ENCODE measurements at places on chromosomes 4 and X.

DNA sequence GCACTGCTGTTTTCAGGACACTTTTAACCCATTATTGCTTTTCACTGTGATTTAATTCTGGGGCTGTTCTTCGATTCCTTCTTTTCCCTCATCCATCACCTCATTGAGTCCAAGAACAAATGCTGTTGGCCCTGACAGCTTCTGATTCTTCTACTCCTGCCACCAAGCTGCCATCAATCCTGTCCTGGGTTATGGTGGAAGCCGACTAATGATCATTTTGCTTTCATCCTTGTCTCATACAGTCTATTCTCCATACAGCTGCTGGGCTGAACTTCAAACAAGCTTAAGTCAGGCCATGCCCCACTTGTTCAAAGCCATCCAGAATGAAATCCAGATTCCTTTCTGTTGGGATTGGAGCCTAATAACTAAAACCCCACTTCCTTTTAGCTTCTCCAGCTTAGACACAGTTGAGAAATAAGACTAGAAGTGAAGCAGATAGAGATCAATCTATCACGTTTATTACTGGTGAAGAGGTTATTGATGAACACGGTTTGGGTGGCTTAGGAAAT, 161.9 kb downstream of the STK32B start:
- no peak for DNase-seq

- DNase-seq, result no peak
These were observed 58.2 kb downstream of the CD38 start for GRCh38 chr4:15836362-15836761.

GRCh38 chr4:98754736-98755135, 96.3 kb upstream of the TSPAN5 start:
- no peak for DNase-seq

- no peak for DNase-seq
These were observed 38.7 kb downstream of the SGMS2 start for GRCh38 chr4:107863416-107863815.

- DNase-seq, result no peak
These were observed 337.1 kb upstream of the CTSO start for GRCh38 chr4:156290811-156291210.

- no peak for DNase-seq
These were observed 245.1 kb downstream of the PTTG2 start for GRCh38 chr4:38205261-38205660.

- DNase-seq, result no peak
These were observed 7.5 kb downstream of the LRRC66 start for GRCh38 chr4:52012651-52013050.

DNA sequence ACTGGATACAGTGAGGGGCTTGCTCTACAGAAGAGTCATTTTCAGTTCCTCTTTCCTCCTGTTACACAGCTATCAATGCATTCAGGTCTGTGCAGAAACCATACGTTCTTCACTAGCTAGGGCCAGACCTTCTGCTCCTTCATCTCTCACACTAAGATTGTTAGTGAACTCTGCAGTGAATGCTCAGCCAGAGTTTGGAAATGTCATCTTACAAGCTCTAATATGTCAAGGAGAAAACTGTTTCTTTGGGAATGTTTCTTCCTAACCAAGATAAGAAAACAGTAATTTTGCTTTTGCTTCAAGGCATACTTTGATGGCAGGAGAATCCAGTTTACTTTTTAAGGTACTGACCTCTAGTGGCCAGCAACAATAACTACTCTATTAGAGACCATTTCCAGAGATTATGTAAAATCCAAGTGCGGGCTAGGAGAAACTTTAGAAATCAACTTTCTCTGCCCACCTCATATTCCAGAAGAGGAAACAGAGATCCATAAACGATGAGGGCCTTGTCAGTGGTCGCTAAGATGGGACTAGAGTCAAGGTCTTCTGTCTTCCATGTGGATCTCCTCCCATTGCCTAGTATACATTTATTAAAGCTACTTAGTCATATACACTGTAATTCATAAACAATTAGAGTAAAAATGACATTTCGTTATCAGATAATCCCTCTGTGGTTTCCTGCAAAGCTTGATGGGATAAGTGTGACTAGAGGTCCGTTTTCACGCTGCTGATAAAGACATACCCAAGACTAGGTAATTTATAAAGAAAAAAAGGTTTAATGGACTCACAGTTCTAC, 12.1 kb upstream of the CC2D2A start:
- DNase-seq, result no peak

GRCh38 chr4:47372561-47372960, 90.9 kb downstream of the COMMD8 start:
- no peak for DNase-seq

DNA sequence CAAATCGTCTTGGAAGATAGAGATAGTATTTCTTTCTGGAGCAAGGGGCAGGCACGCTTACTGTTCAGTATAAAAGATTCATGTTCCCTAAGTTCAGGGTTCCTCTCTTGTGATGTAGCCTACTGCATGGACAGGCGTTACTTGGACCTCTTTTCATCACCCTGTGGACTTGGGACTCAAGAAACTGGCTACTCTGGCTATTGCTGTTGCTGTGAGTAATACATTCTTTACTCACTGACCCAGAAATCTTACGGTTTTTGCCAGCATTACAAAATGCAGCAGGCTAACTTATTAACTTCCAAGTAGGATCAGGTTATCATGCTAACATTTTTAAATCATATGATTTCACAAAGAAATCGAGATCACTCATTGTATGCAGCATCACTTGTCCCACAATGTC, 12.8 kb upstream of the GUCY1B1 start:
- no peak for DNase-seq

GRCh38 chr4:99998062-99998867, 48.2 kb upstream of the H2AZ1 start:
- peak; percentile 16 for DNase-seq

DNA sequence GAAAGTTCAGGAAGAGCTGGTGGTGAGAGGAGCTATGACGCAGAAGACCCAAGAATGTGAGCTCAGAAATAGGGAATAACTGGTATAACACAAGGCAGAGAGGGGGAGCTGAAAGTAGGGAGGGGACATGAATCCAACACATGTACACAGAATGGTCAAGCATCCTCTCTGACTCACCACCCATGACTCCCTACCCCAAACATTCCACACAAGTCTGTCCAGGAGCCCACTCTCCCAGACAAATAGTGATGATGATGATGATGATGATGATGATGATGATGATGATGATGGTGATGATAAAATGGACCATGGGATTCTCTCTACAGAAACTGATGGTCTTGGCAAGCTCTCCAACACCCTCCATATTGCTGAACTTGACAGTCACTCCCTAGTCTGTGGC, 46.4 kb downstream of the NAT8L start:
- DNase-seq, result no peak

- DNase-seq, result no peak
These were observed 94.8 kb upstream of the TEX13A start for GRCh38 chrX:105315248-105315647.

- no peak for DNase-seq
These were observed 83.0 kb upstream of the GRXCR1 start for GRCh38 chr4:42809419-42810084.

- DNase-seq, result no peak
These were observed 107.2 kb downstream of the TRIML1 start for GRCh38 chr4:188246488-188246887.

- DNase-seq, result no peak
These were observed 1651.9 kb downstream of the C4orf33 start for GRCh38 chr4:130747842-130748241.

DNA sequence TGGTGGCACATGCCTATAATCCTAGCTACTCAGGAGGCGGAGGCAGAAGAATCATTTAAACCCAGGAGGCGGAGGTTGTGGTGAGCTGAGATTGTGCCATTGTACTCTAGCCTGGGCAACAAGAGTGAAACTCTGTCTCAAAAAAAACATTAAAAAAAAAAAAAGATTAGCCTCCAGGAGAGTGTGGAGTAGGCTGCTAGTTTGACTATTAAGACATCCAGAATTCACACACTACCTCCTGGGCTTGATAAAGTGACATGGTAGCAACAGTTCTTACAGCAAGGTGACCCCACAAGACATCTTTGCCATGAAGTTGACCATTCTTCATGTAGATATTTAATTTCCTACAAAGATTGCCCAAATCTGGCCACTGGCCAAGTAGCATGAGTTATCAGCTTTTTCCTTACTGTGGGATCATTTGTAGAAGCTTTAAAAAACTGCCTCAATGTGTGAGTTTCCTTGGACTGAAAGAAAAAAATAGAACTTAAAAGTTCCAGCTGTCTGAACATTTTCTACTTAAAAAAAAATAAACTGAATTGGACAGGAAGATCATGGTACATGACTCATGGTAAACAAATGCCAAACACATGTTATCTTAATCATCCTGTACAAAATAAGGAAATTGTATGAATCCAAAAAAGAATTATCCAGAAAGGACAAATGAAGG, 35.3 kb upstream of the SPRY1 start:
- peak; percentile 84 for DNase-seq

DNA sequence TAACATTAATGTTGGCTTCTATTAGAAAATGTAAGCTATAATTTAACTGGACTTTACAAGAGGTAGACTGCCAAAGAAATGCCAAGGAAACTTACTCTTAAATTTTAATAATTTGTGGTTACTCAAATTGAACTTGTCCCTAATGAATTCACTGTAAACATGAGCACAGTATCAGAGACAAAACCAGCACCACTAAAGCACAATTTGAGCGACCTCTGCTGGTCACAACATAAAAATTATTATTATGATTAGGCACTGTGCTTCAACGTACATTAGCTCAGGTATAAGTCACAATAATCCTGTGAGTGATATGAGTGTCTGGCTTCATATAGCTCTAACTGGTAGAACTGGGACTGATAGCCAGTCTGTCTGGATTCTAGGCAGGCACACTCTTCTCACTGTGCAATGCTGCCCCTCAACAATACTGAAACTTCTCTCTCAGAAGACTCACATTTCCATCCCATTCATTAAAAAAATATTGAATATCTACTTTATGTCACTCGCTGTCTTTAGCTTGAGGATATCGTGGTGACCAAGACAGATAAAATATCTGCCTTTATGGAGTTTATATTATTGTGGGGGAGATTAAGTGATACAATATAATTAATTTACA, 8.0 kb downstream of the NUDT6 start:
- DNase-seq, result peak; percentile 72

DNA sequence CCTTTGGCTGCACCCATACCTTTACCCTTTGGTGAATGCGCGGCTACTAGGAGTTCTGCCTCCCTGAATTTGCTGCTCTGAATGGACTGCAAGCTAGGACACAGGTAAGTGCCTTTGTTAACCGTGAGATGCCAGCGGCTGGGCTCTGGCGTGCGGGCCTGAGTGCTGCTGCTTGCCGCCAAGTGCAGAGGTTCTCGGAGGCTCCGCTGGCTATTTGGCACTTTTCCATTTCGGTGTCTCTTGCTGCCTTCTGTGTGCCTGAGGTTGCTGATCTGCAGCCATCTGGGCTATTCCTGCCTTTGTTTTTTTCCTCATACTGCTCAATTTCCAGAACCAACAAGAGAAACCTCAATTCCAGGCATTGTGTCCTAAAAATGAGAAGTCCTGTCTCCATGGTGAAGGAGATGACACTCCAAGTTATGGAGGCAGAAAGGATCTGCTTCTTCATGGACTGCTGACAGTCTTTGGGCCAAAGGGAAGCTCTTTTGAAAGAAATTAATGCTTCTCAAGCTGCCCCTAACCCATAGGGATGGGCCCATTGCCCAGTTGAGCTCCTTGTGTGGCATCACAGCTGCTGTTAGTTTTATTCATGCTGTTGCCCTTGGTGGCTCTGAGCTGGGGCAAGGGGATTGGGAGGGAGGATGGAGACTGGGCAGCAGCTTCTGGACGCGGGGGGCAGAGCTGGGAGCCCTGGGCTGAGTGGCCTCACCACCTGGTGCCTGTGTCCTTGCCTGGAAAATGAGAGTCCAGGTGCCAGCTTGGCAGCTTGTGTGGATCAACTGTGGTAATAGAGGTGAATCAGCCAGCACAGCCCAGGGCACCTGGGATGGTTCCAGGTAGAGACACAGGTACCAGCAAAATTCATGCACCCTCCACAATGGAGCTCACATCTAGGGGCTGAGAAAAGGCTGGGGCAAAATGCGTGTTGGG, 3.8 kb upstream of the TBC1D14 start:
- no peak for DNase-seq

- no peak for DNase-seq
These were observed 32.7 kb upstream of the FAM9C start for GRCh38 chrX:13077168-13077567.

- DNase-seq, result no peak
These were observed 466.1 kb downstream of the DTHD1 start for GRCh38 chr4:36747277-36748129.

DNA sequence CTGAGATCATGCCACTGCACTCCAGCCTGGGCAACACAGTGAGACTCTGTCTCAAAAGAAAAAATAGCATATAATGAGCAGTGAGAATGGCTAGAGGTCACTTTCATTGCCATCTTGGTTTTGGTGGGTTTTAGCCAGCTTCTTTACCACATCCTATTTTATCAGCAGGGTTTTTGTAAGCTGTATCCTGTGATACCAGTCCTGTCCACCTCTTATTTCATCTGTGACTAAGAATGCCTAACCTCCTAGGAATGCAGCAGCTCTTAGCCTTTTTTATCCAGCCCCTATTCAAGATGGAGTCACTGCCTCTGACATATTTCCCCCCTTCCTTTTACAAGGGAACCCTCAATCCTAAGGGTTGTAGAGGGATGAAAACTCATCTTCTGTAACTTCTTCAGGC, 26.1 kb upstream of the IGFBP7 start:
- no peak for DNase-seq

DNA sequence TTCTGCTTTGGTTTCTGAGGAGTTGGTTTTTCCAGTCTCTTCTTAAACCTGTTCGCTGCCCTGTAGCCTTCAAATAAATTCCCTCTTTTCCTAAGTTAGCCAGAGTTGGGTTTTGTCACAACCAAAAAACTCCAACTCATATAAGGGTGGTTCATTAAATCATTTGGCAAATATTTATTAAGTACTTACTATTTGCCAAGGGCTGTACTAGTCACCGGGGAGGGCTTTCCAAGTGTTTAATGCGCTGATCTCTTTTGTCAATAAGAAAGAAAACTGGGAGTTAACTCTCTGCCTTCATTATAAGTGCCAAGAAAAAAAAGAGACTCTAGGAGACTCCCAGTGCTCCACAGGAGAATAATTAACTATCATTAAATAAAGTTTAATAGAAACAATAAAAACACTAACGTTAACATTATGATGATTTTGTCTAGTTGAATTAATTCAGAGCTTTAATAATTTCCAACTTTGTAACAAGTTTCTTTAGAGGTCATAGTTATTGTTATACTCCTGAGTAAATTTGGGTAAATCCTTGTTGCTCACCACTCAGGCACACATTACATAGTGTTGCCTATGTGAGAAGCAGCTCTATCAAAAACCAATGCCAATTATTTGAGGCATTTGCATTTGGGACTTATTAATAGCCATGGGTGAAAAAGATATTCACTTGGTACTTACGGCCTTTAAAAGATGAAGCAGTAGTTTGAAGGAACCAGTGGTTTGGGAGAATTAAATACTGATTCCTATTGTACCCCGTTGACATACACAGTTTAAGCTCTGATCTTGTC, 122.5 kb upstream of the TEX13D start:
- DNase-seq, result no peak

- no peak for DNase-seq
These were observed 803.6 kb upstream of the ADGRL3 start for GRCh38 chr4:60396341-60397049.
